ENCODE measurements at places on chromosomes 4 and X. TPM values are rescaled to one million over a fixed set of nuclear protein-coding genes. Genes with fewer than 3 reads are reported as not detected.

DNA sequence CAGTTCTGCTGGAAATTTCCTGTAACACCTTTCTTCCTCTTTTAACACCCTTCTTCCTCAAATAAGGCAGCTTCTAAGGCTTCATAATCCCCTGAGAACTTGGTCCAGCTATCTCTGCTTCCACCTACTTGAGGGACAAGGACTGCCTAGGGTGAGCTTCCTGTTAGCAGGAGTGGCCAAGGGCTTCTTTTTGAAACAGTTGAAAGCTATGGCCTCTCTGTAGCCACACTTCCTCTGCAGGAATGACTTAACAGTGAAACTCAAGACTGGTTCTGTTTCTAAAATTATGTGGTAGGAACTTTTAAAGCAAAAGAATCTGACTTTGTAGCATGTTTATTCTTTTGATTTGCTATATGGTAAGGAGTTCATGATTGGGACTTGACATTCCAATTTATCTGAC is 108.5 kb upstream of the WDR1 start:
- no peak for DNase-seq

- DNase-seq = no peak
Observed at GRCh38 chr4:113056318-113056717, 6.9 kb downstream of the ANK2 start.

The TLR10 gene
- 0.25 TPM for total RNA-seq

DNA sequence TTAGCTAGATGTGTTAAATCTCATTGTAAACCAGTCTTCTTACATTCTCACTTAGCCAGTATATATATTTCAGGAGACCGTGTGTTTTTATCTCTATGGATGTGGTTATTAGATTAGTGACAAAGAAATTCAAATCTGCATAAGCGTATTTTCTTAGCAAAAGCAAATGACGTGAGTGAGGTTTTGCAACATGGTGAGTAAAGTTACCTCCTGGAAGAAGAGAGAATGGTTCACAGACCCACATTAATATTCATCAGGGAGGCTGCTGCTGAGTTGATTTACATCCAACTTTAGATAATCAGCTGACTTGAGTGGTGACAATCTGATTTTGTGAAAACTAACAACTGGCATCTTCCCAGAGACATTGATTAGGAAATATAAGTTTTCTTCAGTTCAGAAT is 589.9 kb upstream of the GALNT7 start:
- no peak for DNase-seq
